SIG-M5 (cell line): ENCODE measurements at places on chromosomes 12 and 14.

DNA sequence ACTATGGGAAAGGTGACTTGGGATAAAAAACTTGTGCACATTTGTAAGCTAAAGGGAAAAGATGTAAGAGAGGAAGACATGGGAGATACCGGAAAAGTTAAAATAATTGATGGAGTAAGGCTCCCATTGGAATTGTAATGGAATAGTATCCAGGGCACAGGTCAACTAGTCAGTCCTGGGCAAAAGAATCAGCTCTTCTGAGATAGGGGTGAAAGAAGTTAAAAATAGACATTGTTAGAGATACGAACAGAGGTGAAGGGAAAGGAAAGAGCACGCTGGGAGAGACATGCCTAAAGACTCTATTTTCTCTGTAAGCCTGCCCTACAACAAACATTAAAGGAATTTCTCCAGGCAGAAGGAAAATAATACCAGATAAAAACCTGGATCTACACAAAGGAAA is 101.6 kb downstream of the SLC41A2 start:
- no peak for DNase-seq

DNA sequence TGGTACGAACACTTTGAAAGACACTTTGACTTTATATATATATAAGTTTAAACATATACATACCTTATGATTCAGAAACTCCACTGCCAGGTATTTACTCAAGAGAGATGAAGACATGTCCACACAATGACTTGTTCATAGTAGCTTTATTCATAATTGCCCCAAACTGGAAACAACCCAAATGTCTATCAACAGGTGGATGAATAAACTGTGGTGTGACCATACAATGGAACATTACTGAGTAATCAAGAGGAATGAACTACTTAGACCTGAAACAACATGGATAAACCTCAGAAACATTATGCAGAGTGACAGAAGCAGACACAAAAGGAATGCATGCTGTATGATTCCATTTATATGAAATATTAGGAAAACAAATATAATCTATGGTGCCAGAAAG is 71.1 kb downstream of the PPP1R36 start:
- no peak for DNase-seq

- no peak for DNase-seq
Measured at GRCh38 chr12:116360579-116361413, 83.3 kb upstream of the MED13L start.

DNA sequence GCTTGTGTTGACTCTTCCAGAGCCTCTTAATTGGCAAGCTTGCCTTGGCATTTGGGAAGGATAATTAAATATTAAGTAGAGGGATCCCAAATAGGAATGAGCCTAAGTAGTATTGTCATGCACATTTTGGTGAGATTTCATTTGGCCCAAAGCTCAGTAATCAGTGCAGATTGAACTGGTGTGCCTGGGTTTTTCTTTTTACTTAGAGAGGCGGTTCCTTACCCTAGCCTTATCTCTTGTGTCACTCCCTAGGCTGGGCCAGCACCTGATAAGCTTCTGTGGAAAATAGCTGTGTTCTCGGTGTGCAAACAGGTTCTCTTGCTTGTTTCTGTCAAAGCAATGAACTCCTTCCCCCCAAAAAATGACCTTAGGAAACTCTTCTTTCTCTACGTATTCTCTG is 9.3 kb upstream of the B4GALNT3 start:
- no peak for DNase-seq

GRCh38 chr12:4144676-4145075 is 128.9 kb upstream of the CCND2 start:
- no peak for DNase-seq

GRCh38 chr14:89524990-89525667 is 108.1 kb upstream of the FOXN3 start:
- no peak for DNase-seq

DNA sequence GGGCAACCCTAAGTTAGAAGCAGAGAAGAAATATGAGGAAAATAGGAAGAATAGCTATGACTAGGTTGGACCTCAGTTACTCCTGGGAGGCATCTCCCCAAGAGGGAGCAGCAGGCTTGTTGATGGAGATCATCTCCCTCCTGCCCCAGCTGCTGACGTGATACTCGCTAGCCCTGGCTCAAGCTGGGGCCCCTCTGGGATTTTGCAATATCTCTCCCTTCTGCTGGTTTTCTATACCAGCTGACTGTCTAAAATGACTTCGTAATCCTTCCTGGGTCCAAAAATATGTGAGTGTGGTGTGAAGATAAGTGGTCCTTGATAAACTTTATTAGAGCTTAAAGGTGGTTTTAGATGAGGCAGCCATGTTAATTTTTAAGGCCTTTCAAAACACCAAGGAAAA is 4.5 kb upstream of the HECTD4 start:
- DNase-seq: no peak

DNA sequence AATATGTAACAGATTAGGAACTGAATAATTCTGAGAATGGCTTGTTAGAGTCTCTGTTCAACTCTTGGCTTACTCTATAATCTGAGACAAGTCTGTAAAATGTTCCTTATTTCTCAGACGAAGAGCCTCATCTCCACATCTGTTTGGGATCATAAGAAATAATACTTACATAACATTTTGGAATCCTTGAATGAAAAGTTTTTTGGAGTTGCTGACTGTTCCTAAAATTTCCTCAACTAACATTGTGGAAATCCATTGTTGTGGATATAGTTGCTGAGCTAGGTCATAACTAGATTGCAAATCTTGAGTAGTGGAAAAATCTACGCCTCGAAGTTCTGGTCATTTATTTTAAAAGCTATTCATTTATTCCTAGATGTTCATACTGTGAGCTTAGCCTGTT is 402.9 kb downstream of the ZFP36L1 start:
- no peak for DNase-seq

- no peak for DNase-seq
Measured at GRCh38 chr14:76371066-76371465, 4.9 kb upstream of the ESRRB start.

DNA sequence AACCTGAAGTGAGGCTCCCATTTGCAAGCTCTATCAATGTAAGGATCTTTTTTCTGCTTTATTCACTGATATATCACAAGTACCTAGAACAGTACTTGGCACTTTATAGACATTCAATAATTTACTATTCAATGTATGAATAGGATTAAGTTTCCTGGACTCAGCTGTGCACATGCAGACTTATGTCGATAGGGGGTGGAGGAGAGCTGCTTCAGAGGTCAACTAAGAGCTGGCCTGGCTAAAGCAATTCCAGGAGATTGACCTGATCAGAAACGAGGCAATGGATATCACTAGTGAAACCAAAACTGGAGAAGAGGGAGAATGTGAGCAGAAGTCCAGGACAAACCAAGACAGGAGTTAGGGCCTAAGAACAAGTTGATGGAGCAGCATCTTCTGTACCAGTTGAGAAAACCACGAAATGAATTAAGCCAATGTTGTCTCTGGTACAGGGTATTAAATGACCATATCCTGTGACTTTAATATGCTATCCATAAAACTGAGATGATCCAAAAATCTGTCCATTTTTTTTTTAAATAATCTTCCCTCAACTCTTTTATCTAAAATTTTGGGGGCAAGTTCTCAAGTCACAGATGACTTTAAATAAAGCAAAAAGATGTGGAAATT is 169.2 kb downstream of the PIK3C2G start:
- DNase-seq: no peak

DNA sequence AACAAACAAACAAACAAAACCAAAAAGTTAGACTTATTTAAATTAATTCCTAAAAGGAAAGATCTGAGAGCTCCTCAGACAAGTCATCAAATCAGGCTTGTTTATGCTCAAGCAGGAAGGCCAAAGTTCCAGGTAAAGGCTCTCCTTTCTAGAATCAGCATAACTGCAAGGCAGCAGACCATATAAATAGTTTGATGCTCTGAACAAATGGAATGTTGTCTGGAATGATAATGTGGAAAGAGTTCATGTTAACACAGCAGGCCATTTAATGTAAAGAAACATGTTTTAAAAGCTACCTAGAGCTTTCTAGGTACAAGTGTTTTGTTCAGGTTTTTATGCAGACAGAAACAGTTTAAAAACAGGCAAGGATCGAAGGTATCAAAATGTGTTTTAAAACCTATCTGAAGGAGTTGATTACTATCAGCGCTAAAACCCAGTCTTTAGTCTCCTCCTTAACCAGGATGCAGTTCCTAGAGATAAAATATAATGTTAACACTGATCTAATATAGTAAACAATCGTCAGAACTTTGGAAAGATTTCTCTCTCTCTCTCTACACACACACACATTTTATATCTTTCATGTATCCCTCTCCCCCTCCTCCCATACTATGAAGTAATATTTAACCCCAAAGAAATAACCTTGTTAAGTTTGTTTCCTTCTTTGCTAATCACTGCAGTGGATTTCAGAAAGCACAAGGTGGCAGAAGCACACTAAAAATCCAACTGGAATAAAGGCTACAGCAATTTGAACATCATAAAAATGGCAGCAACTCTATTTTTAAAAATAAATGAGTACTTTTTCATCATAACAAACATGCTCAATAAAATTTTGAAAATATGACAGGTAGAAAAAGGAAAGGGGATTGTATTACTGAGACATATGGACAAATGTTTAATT is 135.5 kb downstream of the PAWR start:
- no peak for DNase-seq

- DNase-seq: no peak
Measured at GRCh38 chr12:52306731-52307130, 14.5 kb downstream of the KRT83 start.

GRCh38 chr12:1881301-1881700 is 37.2 kb downstream of the CACNA2D4 start:
- DNase-seq: no peak

DNA sequence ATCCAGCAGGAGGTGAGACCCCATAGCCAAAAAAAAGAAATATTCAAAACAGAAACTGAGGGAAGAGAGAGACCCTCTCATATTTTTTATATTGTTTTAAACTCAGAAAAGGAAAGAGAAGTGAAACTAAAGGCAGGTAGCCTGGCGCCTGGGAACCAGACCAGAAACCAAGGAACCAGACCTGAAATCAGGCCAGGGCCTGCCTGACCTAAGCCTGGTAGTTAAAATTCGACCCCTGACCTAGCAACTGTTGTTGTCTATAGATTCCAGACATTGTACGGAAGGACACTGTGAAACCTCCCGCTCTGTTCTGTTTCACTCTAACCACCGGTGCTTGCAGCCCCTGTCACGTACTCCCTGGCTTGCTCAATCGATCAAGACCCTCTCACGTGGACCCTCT is 38.5 kb upstream of the CD163 start:
- no peak for DNase-seq

- DNase-seq: no peak
Measured at GRCh38 chr12:102172436-102172835, 25.2 kb downstream of the PMCH start.

DNA sequence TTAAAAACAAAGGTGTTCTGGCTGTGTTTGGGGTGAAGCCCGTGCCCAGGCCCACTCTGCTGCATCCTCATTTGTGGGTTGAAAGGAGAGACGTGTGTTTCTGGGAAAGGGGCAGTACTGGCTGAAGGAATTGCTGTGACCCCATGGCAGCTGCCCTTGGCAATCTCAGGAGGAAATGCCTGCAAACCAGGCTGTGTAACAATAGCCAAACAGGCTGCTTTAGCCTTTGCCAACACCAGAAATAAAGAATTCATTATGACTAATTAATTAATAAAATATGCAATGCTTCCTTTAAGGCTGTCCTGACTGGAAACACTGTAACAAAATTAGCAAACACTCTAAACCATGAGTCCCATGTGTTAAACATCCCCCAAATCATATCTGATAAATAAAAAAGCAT is 53.0 kb upstream of the KRR1 start:
- DNase-seq: no peak

GRCh38 chr14:97874394-97874793 is 1077.2 kb downstream of the VRK1 start:
- DNase-seq: no peak

DNA sequence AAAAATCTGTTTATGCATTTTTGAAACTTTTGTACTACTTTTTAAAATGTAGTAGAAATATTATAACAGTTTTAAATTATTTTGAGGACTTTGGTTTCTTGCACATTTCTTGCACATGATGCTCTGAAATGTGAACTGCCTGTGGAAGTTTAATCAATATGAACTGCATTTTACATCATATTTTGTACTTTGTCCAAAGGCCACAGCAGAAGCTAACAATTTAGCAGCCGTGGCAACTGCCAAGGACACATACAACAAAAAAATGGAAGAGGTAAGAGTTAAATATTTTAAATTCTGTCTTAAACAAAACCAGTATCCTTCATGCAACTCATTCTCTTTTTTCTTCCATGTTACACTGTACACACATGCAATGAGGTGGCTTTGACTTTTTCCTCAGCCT is 45.1 kb downstream of the SAV1 start:
- DNase-seq: no peak

DNA sequence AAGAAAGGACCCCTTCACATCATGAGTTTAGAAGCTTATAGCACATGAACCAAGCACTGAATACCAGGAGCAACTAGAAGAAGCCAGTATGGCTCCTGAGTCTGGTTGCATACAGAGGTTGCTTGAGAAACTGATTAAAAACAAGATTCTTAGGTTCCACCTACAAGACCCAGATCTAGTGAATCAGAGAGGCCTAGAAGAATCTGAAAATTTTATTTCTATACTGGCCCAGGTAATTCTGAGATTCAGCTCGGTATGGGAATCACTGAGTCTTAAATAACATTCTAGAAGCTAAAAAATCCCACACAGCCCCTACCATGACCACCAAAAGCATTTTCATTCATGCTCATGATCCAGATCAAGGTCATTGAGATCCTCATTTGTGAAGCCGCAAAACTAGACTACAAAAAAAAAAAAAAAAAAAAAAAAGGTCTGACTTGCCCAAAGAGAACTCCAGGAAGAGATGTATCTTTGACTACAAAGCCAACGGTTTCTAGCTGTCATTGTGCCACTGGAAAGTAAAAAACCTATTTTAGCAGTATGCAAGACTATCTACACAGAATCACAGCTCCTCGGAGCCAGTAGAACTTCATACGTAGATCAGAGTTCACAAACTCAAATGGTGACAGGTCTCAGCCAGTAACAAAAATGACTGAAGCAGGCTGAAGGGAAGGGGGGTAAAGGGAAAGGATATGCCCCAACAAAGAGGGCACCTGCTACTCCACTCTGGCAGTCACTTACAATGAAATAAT is 168.4 kb upstream of the EGLN3 start:
- DNase-seq: no peak

DNA sequence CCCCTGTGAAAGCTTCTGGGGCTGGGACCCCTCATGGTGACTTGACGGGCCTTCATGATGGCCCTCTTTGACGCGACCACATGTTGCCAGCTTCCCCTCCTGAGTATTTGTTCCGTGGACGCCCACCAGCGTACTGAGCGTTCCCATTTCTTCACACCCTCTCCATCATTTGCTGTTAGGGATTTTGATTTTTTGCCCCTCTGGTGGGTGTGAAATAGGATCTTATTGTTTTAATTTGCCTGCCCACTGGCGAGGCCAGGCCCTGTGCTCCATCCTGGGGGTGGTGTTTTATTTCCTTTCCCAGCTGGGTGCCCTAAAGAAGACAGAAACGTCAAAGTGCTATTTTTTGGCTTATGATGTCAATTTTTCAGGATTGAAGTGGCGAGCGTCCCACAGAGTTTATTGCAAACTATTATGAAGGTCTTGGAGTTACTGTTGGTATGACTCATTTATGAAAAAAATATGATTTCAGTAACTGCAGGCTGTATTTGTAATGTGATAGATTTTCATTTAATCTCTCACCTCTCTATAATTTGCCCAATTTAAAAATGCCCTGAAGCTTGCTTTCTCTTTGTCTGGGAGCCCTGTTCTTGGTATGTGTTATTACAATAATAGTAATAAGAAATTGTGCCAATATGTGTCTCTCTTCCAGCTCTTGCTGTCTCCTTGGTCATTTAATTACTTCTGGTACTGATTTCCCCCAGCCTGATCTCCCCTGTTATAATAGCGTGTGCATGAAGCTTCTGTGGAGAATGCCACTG is 99.6 kb downstream of the SLC25A47 start:
- DNase-seq: no peak
